ENCODE measurements at places on chromosomes 1 and 21.
A peak's percentile ranks its signal among the peaks of the same experiment; 100 is the strongest.

DNA sequence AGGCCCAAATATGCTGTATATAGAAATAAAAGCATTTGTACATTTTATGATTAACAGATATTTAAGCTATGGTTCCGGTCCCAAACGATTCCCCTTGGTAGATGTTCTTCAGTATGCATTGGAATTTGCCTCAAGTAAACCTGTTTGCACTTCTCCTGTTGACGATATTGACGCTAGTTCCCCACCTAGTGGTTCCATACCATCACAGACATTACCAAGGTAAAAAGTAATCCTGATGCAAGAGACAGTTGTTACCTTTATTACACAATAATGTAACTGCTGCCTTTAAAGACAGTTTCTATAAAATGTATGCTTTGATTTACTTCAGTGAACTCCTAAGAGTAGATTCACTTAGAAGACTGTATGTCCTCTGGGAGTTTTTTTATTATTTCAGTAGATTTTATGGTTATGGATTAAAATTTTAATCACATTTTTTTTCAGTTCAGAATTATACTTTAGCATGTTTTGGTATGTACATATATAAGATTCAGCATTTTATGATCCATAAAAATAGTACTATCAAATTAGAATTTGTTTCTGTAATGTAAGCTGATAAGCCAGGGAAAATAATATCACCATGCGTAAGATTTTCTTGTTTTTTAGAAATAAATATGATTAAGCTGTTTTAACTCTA, 96.5 kb downstream of the USP25 start:
- DNase-seq = no peak

DNA sequence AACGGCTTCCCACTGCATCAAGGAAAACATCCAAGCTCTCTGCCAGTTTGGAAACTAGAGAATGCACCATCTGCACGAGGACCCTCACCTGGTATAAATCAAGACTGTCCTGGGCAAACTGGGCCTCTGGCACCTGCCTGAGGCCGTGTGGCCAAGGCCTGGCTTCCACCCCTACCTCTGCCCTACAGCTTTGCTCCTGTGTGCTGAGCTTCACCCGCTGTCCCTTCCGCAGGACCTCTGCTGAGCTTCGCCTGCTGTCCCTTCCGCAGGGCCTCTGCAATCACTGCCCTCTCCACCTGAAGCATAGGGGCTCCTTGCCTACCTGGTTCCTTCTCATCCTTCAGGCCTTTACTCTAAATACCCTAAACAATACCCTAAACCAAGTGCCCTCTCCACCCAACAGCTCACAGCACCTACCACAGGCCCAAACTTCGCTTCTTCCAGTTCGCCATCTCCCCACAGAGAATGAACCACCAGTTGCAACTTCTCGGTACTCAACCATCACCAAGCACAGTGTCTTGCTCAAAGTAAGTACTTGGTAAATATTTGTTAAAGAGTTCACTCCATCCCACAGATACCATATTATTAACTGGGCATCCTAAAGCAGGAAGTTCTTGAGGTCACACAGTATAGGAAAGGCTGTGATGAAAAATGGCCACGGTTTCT, 18.4 kb downstream of the GNB1 start:
- no peak for DNase-seq

DNA sequence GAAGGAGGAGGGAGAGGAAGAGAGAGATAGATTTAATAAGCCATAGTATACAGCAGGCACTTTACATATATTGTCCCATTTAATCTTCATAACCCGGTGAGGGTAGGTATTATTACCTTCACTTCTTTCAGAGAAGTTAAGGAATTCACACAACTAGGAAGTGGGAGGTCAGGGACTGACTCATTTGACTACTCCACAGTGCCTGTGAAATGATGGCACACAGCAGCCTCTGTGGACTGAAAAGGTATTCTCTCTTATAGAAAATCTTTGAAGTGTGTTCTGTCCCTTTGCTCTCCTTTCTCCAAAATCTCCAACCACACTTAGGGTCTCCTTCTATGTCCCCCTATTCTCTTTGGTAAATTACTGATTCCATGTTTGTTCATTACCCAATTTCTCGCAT, 23.9 kb downstream of the PALMD start:
- DNase-seq = no peak

DNA sequence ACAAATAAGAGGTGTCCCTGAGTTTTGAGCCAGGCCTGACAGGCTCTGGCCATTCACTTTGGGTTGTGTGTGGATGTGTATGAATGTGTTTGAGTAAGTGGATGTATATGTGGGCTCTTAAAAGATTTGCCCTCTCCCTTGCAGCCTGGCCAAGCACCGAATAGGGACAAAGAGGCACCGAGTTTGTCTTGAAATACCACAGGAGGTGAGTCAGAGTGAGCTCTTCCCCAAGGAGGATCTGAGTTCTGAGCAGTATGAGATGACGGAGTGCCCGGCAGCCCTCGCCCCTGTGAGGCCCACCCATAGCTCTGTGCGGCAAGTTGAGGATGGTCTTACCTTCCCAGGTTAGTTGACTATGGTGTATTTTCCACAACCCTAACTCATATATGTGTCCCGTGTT, 19.0 kb downstream of the KDM4A start:
- no peak for DNase-seq

DNA sequence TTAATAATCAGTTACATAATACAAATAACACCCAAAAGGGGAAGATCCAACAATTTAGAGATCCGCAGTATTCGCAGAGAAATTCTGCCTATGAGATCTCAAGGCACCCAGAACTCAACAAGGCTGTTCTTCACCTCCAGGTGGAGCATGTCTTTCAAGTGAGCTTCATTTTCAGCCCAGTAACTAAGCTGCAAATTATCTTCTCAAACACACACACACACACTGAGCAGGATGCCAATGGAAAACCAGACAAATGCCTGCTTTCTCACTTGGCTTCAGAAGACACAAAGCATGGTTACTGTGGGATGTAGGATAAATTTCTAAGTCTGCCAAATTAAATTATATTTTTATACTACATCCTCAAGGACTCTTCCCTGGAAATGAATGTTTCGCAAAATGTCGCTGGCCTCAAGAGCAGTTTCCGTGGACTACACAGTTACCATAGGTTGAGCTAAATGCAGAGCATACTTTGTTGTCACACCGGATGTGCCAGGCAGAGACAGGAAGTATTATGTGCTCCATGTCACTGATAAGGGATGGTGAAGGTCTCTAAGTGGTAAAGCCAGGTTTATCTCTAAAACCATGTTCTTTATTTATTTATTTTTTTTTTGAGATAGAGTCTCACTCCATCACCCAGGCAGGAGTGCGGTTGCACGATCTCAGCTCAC, 30.3 kb downstream of the UBR4 start:
- DNase-seq = no peak

- no peak for DNase-seq
Observed at GRCh38 chr1:56707379-56707778, 62.3 kb downstream of the PRKAA2 start.

DNA sequence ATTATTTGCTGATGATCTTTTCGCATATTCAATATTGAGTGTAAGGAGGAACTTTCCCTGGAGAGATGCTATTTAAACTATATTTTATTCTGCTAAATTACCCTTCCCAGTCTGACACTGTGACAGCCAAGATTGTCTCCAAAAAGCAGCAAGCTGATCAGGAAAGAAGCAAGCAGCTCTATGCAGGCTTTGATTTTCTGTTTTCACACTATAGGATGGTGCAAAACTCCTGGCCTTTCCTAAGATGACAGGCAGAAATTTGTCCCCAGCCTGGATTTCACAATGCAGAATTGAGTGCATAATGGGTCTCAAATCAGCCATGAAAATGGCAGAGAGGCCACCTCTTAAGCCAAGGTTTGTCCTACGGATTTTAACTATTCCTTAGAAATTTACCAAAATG, 1.1 kb downstream of the SGIP1 start:
- DNase-seq = no peak

DNA sequence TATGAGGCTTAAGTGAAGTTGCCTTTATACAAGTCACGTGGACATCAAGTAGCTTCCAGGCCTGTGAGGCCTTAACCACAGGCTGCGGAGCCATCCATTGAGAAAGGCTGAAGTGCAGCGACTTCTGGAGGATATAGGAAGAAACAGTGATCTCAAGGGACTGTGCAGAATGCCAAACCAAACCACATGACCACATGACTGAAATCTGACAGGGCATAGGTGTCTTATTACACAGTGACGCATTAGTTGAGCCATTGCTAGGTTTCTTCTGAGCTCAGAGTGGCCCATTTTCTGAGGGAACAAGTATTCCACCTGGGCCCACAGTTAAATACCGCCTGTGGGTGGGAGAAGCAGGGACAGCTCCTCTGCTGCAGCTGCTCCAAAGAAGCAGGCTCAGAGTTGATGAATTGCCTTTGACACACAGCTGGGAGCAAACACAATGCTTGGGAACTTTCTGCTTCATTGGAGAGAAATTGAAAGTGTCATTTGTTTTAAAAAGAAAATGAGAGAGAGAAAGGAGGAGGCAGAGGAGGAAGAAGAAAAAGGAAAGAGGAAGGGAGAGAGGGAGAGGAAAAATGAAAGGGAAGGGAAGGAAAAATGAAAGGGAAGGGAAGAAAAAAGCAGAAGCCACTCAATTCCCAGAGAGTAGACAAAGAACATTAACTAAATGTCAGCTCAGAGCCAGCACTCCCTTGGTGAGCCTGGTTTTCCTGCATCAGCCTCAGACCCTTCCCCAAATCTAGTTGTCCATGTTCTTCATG, 94.4 kb downstream of the COLGALT2 start:
- no peak for DNase-seq

GRCh38 chr1:3068564-3069431, at the start of gene PRDM16:
TSS of gene PRDM16 (plus strand) at chr1:3069203. CDS start at chr1:3069260, 57 bp downstream.
- DNase-seq = no peak

DNA sequence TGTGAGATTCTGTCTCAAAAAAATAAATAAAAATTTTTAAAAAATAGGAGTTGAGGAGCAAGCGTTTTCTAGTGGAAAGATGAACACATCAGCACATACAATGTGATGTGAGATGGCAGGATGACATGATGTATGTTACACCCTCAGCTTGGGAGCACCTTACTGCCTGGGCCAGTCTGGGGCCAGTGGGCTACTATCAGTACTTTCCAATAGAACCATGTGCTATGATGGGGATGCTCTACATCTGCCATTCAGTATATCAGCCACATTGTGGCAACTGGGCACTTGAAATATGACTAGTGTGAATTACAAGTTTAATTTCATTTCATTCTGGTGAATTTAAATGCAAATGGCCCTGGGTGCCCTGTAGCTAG, 156.0 kb downstream of the PGBD5 start:
- DNase-seq = no peak

DNA sequence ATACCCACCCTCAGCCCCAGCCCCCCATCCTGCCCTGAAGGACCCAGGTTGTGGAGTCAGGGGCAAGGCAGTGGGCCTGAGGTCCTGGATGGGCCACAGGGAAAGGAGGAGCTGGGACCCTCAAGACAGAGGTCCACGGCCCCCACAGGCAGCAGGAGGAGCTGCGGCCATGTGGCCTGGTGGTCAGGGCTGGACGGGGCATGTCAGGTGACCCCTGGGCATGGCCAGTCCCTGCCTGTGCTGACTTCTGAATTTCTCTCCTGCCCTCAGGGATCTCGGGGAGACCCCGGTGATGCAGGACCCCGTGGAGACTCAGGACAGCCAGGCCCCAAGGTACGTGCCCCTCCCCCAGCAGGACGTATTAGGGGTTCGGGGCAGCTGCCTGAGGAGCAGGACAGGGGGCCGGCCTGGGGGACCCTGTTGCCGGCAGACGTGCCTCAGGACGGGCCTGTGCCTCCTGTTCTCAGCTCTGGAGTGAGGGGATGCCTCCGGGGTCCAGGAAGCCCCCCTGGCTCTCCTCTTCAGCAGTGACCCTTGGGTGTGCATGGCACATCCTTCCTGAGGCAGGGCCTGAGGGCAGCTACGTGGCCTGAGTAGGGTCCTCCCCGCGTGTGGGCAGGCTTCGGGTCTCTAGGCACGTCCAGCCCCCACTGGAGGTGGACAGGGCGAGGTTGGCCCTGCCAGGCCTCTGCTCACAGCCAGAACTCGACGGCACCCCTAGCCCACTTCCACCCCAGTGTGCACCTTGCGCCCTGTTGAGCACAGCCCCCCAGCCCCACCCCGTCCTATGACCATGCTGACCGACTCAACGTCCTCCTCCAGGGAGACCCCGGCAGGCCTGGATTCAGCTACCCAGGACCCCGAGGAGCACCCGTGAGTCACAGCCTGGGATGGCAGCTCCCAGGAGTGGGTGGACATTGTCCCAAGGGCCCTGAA, 23.6 kb downstream of the COL6A2 start:
- no peak for DNase-seq

GRCh38 chr1:202004711-202005110, 5.7 kb upstream of the ELF3 start:
- DNase-seq = no peak

GRCh38 chr1:52632732-52633290, at the start of gene SHISAL2A:
TSS of gene SHISAL2A (plus strand) at chr1:52633168. CDS start at chr1:52633494, 326 bp downstream.
- DNase-seq = peak; percentile 22

DNA sequence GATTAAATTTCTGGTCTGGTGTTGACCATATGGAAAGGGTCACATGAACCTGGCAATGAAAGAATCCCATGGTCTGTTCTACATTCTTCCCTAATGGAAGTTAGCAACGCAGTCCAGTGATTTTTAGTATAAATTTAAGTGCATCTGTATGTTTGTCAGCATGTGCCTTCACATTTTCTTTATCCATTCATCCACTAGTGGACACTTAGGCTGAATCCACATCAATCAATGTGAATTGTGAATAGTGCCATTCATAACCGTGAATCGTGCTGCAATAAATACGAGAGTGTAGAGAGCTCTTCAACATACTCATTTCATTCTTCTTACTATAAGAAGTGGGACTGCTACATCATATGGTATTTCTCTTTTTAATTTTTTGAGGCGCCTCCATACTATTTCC, 12.7 kb upstream of the IFI16 start:
- DNase-seq = no peak

GRCh38 chr1:32925403-32926162, 24.4 kb upstream of the TMEM54 start:
- no peak for DNase-seq

GRCh38 chr1:107535091-107535490, 394.3 kb downstream of the NTNG1 start:
- no peak for DNase-seq

DNA sequence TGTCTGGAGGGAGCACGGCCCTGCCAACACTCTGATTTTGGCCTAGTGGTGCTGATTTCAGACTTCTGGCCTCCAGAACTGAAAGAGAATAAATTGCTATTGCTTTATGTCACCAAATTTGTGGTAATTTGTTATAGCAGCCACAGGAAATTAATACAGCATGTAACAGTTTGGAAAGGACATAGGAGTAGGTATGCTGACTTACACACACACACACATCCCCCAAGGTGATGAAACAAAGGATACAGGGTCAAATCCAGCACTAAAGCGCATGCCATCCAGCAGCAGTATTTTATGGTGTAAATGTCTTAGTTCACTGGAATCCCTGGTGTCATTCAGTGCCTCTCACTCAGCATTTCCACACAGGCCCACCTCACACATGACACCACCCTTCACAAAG, 72.2 kb upstream of the MAN1A2 start:
- no peak for DNase-seq

GRCh38 chr1:27536767-27537166, 46.8 kb upstream of the WASF2 start:
- no peak for DNase-seq

GRCh38 chr1:28927648-28928313, 13.4 kb downstream of the EPB41 start:
- DNase-seq = no peak

- DNase-seq = no peak
Observed at GRCh38 chr1:4468804-4469514, 185.4 kb upstream of the AJAP1 start.

GRCh38 chr1:155080312-155081228, 1.9 kb downstream of the EFNA3 start:
- no peak for DNase-seq

GRCh38 chr1:204959374-204959773, 83.6 kb upstream of the CNTN2 start:
- no peak for DNase-seq
